ENCODE measurements at places on chromosomes 3 and 15.

DNA sequence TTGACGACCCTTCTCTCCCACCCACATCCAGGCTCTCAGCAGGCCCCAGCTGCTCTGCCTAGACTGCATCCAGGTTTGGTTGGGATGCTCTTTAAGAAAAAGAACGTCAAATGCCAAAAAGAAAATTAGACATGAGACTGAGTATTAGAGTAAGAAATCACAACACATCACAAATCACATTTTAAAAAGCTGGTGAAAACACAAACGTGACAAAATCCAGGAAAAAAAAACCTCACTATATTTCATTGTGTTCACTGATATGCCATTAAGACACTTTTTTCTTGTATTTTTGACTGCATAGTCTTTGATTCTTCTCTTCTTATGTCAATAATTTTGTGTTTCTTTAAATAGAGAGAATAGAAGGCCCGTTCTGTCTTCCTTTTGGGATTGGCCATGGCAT is 243.7 kb downstream of the TLE3 start:
- peak; percentile 46 for DNase-seq

- peak; percentile 74 for DNase-seq
Observed at GRCh38 chr3:33392703-33393125, 47.5 kb downstream of the UBP1 start.

- DNase-seq = no peak
Observed at GRCh38 chr3:134993011-134993410, 198.0 kb downstream of the EPHB1 start.

GRCh38 chr3:171055336-171056178 is 29.0 kb upstream of the SLC2A2 start:
- DNase-seq = no peak

DNA sequence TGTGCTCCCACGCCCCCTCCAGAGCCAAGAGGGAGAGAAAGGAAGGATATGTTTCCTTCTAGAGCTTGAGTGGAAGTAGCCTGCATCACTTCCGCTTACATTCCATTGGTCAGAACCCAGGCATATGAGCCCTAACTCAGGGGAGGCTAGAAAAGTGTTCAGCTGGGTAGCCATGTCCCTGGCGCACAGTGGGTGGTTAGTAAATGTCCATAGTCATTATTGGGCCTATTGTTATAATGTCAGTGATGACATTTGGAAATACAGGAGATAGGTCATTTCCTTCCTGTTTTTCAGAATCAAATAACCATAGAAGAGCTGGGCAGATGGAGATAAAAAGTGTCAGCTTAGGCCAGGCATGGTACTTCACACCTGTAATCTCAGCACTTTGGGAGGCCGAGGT is 27.3 kb downstream of the CD276 start:
- DNase-seq = no peak

DNA sequence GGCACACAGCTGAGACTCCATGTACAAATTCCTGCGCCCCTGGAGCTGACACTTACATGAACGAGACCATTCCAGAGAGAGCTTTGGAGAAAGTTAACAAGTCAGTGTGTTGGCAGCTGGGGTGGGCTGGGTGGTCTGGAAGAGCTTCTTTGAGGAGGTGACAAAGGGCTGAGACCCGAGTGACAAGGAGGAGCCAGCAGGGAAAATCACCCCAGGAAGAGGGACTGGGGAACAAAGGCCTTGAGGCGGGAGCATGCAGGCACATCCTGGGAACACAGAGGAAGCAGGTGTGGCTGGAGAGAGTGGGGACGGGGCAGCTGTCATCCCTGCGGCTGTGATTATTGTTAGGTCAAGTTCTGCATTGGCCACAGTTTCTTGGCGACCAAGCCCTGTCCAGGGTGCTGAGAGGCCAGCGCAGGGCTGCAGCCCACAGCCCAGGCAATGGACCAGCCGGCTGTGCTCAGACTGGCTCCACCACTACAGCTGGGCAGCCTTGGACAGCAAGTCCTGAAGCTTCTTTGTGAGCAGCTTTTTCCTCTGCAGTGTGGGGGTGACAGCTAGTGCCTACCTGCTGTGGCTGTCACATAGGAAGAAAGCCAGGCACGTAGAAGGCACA is 34.2 kb upstream of the PRR23E start:
- no peak for DNase-seq

DNA sequence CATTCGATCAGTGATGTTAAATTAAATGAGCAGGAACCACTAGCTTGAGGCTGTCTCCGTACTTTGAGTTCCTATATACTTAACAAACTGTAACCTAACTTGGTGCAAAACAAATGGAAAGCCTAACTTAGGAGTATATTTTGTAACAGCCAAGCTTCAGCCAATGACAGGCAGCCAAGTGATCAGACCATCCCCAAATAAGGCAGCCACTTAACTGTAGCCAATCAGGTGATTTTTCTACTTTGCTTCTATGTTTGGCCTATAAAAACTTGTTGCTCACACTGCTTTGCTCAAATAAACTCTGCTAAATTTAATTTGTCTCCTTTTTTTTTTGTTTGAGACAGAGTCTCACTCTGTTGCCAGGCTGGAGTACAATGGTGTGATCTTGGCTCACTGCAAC is 19.3 kb upstream of the ZNF770 start:
- no peak for DNase-seq

- DNase-seq = no peak
Observed at GRCh38 chr3:32934150-32934742, 17.2 kb upstream of the CCR4 start.

- DNase-seq = no peak
Observed at GRCh38 chr15:51931016-51931415, 40.6 kb downstream of the LEO1 start.

- DNase-seq = no peak
Observed at GRCh38 chr3:16599694-16600093, 5.5 kb downstream of the DAZL start.

GRCh38 chr3:183192650-183193300 is 30.2 kb upstream of the LAMP3 start:
- no peak for DNase-seq

Data from fibroblast of skin of left quadriceps (primary cell).